NT2/D1 (cell line): ENCODE measurements at places on chromosomes 6 and 20.

- DNase-seq, result no peak
Observed at GRCh38 chr6:42165016-42165415, 8.1 kb upstream of the GUCA1A start.

DNA sequence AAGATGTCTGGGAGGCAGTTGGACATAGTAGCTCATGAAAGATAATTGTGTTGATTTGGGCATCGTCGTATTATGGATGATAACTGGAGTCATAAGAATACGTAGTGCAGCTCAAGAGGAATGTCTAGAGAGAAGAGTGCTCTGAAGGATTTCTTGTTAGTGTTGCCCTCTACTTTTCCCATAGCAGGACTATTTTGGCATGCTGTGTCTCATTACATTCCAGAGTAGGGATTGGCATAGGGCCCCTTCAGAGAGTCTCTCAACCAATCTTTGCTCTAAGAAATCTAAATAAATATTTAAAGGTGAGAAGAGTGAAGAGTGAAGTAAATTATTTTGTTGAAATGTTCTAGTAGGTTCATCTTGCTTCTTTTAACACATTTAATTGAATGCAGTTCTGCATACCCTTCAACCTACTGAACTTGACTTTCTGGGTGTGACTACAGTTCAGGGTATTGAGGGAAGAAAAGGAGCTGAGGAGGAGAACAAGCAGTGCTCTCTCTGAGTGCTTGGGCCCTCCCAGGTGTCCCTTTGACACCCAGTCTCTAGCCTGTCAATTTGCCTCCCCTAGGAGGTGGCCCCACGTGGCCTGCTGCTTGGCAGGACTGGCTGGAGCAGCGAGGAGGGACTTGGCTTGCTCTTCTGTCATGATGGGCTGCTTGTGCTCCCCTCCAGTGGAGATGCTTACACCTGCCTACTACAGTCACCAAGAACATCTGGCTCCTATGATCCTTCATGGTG is 33.3 kb downstream of the SOBP start:
- no peak for DNase-seq

GRCh38 chr20:57907131-57908000 is 197.6 kb upstream of the PMEPA1 start:
- DNase-seq, result no peak

- DNase-seq, result no peak
Observed at GRCh38 chr6:85418059-85418458, 31.8 kb upstream of the NT5E start.

- no peak for DNase-seq
Observed at GRCh38 chr20:33460711-33461110, 17.1 kb upstream of the SNTA1 start.

DNA sequence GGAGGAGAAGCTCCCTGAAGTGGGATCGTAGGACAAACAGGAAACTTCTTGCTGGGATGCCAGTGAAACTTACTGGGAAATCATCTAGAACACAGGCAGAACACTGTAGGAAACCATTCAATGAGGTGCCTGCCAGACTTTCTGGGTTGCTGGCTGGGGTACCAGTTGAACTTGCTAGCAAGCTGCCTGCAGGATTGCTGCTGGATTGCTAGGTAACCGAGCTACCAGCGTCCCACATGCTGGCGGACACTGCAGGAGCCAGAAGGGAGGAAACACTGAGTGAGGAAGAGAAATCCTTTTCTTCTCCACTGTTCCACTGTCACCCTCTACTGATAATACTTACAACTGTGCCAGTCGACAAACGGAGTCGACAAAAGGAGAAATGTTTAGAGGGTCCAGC is 91.3 kb upstream of the SLC35B3 start:
- no peak for DNase-seq

DNA sequence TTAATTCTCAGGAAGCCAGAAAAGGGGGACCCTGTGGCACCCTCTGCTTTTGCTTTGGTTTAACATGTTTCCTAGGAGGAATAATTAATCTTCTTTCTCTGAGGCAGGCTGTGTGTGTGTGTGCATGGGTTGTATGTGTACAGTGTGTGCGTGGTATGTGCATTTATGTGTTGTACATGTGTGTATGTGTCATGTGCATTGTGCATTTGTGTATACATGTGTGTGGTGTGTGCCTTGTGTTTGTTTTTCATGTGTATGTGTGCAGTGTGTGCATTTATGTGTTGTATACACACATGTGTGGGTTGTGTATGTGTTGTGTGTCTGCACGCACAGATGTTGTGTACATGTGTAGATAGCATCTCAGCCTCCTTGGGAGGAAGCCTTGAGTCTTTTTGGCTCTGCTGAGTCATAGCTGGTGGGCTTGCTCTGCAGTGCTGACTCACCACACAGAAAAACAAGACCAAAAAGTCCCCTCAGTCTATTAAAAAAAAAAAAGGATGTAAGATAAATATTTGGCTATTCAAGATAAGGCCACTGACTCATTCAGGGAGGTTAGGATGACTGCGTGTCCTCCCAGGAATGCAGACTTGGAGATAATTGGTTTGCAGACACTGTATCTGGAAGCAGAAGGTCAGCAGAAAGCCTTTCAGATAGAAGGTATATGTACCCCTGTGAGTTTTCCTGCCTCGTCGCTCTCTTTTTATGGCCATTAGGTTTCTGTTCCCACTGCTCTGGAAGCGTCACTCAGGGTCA is 58.6 kb downstream of the SYNJ2 start:
- no peak for DNase-seq

- no peak for DNase-seq
Observed at GRCh38 chr6:108501559-108501958, 59.2 kb upstream of the FOXO3 start.

GRCh38 chr20:32238483-32239425 is 31.1 kb downstream of the POFUT1 start:
- DNase-seq, result no peak

DNA sequence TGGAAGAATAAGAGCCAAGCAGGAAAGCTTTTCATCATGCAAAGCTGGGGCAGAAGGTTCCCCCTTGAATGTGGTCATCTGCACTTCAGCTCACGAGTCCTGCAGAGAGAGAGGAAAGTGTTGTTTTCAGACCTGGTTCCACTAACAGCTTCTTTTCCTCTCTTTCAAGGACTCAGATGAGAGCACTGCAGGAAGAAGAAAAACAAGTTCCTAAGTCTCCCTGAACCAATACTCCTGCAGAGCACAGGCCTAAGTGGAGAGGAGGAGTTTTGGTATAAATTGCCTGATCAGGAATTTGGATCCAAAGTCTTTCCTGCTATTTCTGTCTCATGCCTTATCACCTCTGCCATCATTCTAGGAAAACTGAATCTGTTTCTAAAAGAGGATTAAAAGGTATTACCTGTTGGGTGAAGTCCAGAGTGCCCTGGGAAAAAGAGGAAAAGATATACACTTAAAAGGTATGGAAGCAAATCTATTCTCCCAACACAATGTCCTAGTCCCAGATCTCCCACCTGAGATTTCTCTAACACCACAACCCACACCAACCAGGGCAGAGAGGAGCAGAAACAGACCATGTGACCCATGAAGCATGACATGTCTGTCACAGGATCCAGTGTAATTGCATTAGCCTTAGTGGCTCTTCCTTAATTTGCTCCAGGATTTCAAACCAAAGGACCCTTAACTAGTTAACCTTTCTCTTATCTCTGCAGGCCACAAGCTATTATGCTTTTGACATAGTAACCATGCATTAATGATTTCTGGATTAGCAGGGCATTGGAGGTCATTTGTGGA is 12.2 kb downstream of the HLA-DRB5 start:
- no peak for DNase-seq

- no peak for DNase-seq
Observed at GRCh38 chr20:59163631-59164530, at the start of gene ZNF831. TSS of gene ZNF831 (plus strand) at chr20:59163821. CDS start at chr20:59191020, 27,199 bp downstream.

DNA sequence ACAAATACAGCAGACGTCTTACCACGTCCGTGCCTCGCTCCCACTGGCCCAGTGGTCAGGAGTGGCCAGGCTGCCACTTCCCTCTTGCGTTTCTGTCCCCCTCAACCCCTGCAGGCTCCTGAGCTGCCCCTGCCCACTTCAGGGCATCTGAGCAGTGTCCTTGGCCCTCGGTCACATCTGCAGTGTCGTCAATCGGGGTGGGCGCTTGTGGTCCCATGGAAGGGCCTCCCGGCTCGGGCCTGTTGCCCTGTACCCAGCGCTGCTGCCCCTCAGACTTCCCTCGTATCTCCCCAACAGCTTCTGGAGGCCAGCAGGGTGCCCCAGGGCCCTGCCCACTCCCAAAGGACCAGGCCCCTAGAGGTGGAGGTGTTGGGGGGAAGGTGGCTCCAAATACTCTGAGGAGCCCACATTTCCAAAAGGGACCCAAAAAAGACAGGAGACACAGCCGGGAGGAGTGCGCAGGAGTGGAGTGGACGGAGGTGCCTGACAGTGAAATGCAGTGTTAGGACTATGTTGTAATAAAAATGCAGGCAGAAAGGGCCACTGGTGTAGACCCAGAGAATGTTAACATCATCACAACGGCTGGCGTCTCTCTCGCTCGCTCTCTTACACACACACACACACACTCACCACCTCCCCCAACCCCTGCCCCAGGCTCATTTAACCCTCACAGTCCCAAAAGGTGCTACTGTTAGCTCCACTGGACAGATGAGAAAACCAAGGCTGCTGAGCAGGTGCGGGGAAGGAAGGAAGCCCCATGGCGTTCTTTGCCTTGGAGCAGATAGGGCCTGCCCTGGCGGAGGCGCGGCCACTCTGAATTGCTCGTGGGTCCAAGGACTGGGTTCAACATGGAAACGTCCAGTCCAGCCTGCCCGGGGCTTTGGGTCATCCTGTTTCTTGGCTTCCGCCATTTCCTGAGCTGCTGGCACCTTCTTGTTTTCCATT is 343.9 kb downstream of the ZFAND3 start:
- DNase-seq, result no peak

DNA sequence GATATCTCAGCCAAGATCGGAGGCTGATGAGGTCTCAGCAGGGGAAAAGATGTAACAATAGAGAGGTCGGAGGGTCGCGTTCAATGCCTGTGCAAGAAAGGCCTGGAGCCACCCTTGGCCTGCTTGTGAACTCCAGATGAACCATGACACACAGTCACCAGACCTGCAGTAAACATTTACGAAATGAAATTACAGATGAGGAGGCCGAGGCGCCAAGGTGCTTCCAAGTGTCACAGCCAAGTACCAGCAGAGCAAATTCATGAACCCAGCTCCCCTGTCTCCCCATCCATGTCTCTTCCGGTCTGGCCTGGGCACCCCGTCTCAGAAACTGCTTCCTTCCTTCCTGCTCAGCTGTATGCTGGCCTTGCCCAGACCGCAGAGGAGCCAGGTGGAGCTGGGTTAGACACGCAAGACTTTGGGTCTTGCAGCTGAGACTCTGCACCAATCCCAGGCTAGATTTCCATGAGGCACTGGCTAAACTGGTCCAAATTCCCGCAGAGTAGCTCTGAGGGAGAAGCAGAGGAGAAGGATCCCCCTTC is 48.1 kb downstream of the CHMP4B start:
- no peak for DNase-seq

- no peak for DNase-seq
Observed at GRCh38 chr6:107266563-107266962, 151.2 kb upstream of the BEND3 start.

- no peak for DNase-seq
Observed at GRCh38 chr6:155485756-155486155, 30.1 kb upstream of the NOX3 start.

- no peak for DNase-seq
Observed at GRCh38 chr20:60332523-60332922, 374.3 kb downstream of the CDH26 start.

GRCh38 chr6:9499709-9500108 is 915.2 kb downstream of the TFAP2A start:
- no peak for DNase-seq

- no peak for DNase-seq
Observed at GRCh38 chr6:138345565-138346285, 32.0 kb upstream of the SMIM28 start.

DNA sequence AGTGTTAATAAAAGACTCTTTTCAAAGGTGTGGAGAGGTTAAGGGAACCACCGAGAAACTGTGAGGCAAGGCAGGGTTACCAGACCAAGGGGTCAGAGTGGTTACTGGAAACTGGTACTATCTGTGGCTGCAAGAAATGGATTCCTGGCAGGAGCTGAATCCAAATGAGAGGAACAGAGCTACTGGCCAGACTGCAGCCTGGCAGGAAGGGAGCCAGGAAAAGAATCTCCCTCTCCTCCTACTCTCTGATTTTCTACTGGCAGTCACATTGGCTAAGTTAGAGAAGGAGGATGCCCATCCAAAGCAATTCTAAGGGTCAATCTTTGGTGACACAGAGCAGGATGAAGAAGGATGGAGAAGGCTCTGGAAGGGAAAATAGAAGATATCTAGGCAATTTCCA is 211.5 kb downstream of the GRM1 start:
- DNase-seq, result no peak

DNA sequence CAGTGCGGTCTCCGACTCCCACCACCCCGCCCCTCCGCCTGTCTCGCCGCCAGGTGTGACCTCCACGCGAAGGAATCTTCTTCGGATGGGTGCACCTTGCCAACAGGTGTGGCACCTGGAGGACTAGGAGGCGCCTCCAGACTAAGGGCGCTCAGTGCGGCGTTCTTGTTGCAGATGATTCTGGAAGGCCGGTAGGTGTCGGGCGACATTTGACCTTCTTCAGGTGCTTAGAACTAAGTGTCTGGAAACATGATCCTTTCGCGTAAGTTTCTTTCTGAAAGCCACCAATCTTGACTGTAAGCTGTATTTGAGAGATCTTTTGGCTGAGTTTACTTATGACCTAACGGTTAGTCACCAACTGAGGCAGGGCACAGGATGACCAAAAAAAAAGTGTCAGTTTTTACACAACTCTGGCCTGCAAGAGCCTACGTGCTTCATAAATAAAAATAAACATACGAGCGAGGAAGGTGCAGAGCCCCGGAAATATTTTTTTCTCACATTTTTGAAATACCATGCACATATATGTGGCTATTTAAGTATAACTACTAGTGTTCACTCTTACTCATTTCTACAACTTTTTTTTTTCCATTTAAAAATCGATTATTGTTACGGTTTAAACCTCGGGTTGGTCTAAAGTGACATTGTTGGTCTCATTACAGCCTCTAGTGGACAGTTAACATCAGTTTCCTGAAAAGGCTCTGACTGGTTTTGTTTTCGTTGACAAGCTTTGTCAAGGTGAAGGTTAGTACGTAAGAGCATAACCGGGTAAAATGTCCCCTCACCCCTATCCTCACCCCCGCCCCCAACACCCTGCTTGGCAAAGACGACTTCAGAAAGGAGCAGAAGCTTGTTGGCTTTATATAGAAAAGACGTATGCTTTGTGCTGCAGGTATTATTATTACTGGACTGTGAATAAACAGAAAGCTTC is 1.6 kb upstream of the ATXN1 start:
- DNase-seq, result no peak

- DNase-seq, result no peak
Observed at GRCh38 chr20:58045579-58045978, 182.9 kb downstream of the ANKRD60 start.
